Iris pigment epithelial cell (primary cell): ENCODE measurements at places on chromosomes 6 and 20.
A peak's percentile ranks its signal among the peaks of the same experiment; 100 is the strongest.

GRCh38 chr6:140663772-140664171, 1289.3 kb upstream of the CITED2 start:
- DNase-seq: no peak

DNA sequence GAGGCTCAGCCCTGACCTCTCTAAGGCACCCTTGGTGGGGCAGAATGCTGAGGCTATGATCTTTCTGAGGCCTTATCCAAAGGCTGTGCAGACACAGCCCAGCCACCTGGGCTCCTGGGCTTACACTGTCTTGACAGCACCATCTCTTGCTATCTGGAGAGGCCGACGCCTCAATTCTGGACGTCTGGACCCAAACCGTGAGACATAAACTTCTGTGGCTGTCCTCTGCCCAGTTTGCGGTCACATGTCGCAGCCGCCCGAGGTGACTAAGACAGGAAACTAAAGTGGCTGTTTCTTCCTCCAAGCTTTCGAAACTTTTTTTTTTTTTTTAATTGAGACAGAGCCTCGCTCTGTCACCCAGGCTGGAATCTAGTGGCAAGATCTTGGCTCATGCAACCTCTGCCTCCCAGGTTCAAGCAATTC, 49.3 kb downstream of the PRR18 start:
- no peak for DNase-seq

DNA sequence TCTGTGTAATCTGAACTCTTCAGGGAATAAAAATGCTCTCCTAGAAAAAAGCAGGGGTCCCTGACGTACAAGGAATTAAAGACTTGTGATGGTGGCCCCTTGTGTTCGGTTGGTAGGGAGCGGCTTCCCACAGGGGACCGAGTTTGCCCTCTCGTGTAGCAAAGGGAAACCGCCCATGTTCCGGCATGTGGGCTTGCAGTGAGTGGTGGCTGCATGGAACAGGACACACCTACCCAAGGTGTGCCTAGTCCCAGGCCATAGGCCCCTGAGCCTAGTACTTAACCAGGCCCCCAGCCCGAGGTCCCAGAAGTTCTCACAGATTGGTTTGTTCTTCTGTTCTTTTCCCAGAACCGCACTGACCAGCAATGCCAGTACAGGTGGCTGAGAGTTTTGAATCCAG, 15.5 kb downstream of the MYBL2 start:
- no peak for DNase-seq

- DNase-seq: no peak
Observed at GRCh38 chr6:41622206-41622988, 15.9 kb upstream of the MDFI start.

DNA sequence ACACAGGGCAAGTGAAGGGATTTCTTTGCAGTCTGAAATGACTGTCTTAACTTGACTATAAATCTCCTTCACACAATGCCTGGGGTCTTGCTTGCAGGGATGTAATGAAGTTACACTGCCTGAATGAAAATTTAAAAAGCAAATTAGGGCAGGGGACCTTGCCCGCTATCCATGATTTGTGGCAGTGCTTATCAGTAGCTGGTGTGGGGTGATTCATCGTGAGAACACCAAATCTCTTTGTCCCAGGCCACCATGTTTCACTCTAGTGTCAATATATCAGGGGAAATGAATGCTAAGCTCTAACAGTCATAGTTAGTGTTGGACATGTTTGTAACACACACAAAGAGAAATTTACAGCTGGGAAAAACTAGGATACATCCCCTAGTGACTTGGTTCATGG, 713.7 kb upstream of the EPHA7 start:
- DNase-seq: no peak

GRCh38 chr20:54335299-54335698, 127.4 kb downstream of the PFDN4 start:
- DNase-seq: peak; percentile 29

- peak; percentile 65 for DNase-seq
Observed at GRCh38 chr20:10376270-10377075, 57.5 kb downstream of the MKKS start.

GRCh38 chr6:3337521-3338350, 79.0 kb downstream of the PSMG4 start:
- peak; percentile 63 for DNase-seq

GRCh38 chr20:8423482-8423881, 291.4 kb downstream of the PLCB1 start:
- DNase-seq: no peak

GRCh38 chr6:132751306-132751705, 6.4 kb downstream of the VNN2 start:
- no peak for DNase-seq

- DNase-seq: no peak
Observed at GRCh38 chr6:502761-503160, 111.2 kb downstream of the IRF4 start.

DNA sequence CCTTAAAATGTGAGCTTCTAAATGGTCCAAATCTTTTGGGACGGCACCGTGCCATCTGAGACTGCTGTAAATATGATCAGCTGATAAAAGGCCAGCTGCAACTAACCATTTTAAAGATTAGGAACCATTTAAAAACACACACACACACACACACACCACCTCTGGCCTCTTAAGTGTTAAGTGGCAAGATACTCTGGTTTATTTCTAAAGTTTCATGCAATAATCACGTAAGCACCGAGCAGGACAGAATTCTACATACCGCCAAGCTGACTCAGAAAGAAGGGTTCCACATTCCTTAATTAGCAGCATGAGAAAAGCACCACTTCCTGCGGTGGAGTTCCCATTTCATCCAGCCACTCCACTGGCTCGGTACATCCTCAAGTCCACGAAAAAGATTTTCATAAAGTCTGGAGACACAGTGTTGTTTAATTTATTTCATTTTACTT, 17.8 kb upstream of the ZNF217 start:
- peak; percentile 98 for DNase-seq

- no peak for DNase-seq
Observed at GRCh38 chr6:156068881-156069280, 613.2 kb upstream of the NOX3 start.

DNA sequence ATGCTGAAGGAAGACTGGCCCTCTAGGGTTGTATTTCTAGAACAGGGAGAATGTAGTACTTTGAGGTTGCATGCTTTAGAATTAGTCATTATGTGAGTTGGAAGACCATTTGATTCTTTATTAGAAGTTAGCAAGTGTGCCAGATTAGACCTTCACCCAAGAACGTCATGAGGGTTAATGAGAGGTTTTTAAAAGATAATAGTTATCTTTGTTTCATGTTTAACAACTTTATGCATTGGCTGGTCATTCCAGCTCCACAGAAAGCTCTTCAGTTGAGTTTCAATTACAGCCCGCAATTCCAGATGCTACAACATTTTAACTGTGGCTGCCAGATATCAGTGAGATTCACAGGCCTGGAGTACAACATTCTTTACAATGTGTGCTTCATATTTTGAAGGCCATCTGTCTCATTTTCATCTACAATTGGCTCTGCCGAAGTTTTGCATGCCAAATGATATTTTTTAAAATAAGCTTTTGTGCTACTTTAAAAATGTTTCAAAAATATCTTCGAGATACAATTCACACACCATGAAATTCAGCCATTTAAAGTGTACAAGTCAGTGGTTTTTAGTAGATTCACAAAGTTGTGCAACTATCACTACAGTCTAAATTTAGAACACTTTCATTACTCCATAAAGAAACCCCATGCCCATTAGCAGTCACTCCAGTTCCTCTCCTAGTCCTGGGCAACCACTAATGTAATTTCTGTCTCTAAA, 61.1 kb upstream of the FBXO30 start:
- DNase-seq: no peak

- DNase-seq: no peak
Observed at GRCh38 chr6:2616811-2617210, 133.9 kb downstream of the MYLK4 start.

DNA sequence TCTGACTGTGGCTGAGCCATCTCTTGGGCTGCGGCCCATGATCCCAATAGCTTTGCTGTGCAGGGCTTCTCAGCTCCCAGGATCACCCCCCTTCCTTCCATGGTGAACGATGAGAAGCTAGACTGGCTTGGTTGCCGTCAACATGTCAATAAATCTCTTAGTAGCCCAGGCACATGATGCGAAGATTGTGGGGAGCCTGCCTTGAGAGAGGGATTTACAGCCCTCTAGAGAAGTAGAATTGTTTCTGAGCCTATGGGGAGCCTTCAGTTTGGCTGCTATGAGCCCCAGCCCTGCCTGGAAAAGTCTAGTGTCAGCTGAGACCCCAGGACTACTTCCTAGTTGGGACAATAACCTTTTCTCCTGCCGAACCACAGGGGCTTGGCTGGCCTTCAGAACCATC, 3.3 kb upstream of the PIGT start:
- no peak for DNase-seq

DNA sequence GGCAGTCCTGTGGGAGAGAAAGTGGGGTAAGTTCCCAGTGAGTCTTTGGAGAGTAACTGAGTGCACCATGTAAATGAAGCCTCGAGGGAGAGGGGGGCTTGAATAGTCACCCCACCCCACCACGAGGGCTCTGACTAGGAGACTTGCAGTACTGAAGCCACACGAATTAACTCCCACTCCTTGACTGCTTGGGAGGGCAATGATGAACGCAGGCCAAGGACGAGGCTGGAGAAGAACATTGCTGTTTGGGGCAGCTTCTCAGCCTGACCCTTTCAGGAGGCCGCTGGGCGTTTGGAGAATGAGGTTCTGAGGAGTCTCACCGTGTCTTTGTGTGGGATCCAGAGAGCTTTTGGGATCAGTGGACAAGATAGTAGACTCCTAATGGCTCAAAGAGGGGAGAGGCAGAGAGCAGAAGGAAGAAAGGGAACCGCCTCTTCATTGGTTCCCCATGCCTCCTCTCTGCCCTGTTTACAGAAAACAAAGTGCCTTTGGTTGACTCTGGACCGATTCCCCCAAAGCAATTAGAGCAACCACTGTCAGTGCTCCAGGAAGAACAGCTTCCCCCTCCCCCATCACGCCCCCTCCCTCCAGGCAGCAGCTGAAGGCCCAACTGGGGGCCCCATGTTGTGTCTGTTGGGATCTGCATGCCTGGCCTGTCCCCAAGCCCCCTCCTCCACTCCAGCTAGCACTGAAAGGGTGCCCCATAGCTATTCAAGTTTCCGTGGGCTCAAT, 41.7 kb upstream of the CDKN1A start:
- DNase-seq: no peak

DNA sequence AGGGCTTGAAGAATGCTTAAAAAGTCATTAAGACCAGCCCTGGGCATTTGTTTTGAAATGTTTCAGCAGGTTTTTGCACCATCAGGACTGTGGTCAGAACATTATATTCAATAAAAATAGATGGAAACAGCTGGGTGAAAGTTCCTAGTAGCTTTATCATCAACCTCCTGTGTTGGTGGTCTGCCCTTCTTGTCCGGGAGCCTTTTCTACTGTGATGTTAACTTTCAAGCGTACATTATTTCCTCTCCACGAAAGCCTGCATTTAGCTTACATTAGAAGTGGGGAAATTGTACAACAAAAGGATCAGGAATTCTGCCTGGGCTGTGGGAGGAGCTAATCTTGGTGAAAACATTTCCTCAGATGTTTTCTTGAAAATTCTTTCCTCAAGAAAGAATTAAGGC, 71.1 kb downstream of the LAMA4 start:
- peak; percentile 82 for DNase-seq

- DNase-seq: peak; percentile 97
Observed at GRCh38 chr6:26223650-26224546, 136.7 kb downstream of the HFE start.

- no peak for DNase-seq
Observed at GRCh38 chr20:916125-916799, at the start of gene ANGPT4. Gene ANGPT4 (minus strand): TSS chr20:916334. CDS start chr20:916214, 120 bp downstream.

DNA sequence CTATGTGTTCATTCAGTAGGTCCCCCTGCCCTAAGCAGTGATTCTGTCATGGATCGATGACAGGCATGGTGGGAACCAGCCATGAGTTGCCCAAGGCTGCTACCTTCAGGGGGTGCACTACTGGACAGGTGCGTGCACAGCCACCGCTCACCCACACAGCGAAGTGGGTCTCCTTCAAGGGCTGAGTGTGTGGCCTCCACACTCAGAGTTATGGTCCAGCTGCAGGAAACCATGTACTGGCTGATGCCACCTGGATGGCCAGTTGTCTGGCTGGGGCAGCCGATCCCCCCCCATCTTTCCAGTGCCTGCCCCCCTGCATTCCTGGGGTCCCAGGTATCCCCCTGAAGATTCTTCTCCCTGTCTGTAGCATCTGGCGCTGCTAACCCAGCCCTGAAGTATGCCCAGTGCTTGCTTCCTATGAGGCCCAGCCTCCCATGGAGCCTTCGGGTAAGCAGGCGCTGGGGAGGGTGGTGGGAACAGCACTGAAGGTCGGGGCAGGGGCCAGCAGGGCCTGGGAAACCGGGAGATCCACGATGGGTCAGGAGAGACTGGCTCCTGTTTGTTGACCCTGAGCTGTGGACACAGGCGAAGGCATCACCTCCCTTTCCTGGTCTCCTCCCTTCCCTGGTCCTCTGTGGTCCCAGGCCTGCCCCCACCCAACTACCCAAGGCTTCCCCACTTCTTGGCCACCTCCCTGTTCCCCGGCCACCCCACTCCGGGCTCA, 106.0 kb downstream of the VEGFA start:
- no peak for DNase-seq

GRCh38 chr20:34045930-34046725, 52.4 kb downstream of the RALY start:
- no peak for DNase-seq
